ENCODE measurements at places on chromosomes 12 and 14.

GRCh38 chr14:105974902-105975301 lies 448.5 kb downstream of the TMEM121 start:
- peak; percentile 59 for DNase-seq

- DNase-seq, result no peak
Observed at GRCh38 chr14:102131741-102132140, 8.0 kb upstream of the WDR20 start.

DNA sequence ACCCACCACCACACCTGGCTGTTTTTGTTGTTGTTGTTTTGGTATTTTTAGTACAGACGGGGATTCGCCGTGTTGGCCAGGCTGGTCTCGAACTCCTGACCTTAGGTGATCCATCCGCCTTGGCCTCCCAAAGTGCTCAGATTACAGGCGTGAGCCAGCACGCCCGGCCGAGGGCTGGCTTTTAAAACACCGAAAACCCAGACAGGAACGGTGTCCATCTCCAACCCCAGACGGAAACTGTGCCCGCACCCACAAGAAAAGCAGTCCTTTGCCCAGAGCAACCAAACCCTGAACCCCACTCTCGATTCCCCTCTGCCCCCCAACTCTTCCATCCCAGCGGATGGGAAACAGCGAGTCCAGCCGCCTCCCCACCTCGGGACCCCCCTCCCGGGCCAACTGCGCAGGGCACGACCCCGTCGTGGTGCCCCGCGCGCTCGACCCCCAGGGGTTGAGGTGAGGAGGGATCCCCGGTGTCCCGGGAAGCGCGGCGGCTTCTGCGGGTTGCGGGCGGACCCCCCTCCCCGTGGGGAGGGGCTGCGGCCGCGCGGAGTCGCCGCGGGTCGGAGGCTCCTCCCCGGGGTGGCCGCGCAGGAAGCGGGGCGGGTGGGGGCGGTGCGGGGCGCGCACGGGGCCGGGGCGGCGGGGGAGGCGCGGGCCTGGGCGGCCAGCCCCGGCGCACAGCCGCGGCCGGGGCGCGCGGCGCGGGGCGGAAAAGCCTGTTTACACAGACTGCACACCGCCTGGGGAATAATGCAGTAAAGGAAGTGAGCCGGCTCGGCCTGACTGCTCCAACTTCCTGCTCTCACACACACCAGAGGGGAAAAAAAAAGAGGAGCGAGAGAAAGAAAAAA lies at the start of gene ELK3:
ELK3 (plus strand) TSS at position 651 of the 851 bp plus-strand sequence.
- DNase-seq, result peak; percentile 44

DNA sequence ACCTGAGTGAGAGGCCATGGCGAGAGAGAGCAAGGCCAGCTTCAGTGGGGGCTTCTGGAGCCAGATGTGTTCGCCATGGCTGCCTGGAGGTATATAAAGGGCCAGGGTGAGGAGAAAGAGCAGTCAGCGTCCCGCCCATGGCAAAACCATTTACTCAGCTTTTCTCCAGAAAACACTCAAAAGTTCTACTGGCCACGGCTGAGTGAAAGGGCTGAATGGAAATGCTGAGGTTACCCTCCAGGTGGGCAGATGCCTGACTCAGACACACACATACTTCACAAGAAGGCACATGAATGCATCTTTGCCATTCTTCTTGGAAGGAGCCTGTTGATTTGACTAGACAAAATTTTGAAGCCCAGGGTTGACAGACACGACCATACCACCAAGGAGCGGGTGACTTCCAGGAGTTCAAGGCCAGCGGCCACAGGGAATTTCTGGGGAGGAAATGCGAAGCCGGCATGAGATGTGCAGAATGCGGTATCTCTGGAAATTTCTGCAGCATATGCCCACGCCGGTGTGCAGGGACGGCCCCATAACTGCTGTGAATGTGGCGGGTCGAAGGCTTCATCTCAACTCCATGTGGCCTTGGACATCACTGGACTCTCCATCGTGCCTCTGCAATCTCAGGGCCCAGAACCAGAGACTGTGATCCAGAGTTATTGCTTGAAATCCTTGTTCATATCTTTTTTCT lies at the start of gene IL31:
IL31 (minus strand) TSS at position 67 of the 691 bp plus-strand sequence; CDS start at position 18, 49 bp downstream.
- no peak for DNase-seq

DNA sequence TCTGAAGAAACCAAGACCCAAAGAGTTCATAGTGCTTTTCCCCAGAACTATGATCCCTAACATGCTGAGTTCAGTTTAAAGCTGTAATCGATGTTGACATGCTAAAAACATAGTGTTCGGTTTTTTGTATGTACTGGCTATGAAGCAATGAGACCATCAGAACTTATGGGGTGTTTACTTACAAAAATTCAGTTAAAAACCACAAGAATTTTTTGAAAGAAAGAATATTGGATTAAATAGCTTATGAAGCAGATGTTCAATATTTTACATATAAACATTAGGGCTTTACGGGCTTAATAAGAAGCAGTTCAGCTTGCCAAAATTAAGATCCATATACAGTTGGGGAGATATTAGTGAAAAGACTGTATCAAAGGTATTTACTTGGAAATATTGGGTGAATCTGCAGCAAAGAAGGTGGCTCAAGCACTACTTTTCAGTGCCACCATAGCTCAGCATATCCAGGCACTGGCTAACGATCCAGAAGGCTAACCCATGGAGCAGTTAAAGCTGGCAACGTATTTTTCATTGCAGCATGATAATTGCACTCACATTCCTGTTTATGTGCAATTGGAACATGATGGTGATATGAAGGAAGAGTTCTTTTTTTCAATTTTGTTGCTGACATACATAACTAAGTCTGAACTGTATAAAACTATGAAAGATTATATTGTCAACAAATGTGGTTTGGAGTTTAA lies 125.9 kb downstream of the EFCAB11 start:
- DNase-seq, result no peak

- DNase-seq, result no peak
Observed at GRCh38 chr14:65639216-65639615, 226.7 kb downstream of the FUT8 start.

- DNase-seq, result no peak
Observed at GRCh38 chr14:93011141-93011529, 88.2 kb downstream of the CHGA start.

- no peak for DNase-seq
Observed at GRCh38 chr14:68094752-68095151, 275.2 kb downstream of the RAD51B start.

- DNase-seq, result no peak
Observed at GRCh38 chr12:66516133-66516532, 162.7 kb downstream of the GRIP1 start.

GRCh38 chr12:100801320-100801719 lies 6.7 kb downstream of the ANO4 start:
- DNase-seq, result no peak

DNA sequence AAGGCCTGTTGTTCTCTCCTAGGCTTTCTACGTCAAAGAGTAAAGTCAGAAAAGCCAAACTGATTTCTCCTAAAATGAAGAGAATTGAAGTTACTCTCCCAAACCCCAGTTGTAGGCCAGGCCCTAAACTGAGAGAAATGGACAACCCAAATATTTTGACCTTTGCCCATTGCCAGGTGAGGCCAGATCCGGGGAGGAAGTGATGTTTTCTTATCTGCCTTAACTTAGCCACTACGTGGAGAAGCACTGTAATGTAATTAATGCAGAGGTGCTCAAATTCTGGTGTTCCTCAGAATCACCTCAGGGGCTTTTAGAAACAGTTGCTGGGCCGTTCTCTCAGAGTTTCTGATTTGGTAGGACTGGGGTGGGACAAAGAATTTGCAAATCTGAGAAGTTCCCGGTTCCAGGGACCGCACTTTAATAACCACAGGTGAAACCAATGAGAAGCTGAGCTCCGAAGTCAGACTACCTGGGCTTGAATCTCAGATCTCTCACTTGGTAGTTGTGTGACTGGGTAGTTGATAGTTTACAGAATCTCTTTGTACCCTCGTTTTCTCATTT lies 73.2 kb downstream of the ETV6 start:
- DNase-seq, result no peak

DNA sequence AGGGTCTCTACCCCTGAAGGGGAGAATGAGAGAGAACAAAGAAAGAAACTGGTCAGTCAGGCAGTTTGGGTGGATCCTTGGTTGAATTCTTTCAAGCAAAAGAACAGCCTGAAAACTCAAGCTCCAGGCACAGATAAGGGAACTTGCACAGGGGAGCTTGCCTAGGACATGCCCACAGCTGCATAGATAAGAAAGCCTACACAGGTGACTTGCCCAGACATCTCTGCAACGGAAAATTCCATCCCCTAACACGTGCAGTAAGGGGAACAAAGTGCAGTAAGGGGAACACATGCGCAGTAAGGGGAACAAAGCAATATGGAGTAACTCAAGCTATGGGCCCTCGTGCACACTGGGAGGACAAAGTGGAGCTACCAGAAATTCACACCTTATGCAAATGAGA lies 540.1 kb upstream of the MIS18BP1 start:
- DNase-seq, result no peak

- no peak for DNase-seq
Observed at GRCh38 chr12:15763328-15763727, 25.9 kb downstream of the EPS8 start.

GRCh38 chr12:27237790-27238771 lies 6.0 kb upstream of the STK38L start:
- no peak for DNase-seq

DNA sequence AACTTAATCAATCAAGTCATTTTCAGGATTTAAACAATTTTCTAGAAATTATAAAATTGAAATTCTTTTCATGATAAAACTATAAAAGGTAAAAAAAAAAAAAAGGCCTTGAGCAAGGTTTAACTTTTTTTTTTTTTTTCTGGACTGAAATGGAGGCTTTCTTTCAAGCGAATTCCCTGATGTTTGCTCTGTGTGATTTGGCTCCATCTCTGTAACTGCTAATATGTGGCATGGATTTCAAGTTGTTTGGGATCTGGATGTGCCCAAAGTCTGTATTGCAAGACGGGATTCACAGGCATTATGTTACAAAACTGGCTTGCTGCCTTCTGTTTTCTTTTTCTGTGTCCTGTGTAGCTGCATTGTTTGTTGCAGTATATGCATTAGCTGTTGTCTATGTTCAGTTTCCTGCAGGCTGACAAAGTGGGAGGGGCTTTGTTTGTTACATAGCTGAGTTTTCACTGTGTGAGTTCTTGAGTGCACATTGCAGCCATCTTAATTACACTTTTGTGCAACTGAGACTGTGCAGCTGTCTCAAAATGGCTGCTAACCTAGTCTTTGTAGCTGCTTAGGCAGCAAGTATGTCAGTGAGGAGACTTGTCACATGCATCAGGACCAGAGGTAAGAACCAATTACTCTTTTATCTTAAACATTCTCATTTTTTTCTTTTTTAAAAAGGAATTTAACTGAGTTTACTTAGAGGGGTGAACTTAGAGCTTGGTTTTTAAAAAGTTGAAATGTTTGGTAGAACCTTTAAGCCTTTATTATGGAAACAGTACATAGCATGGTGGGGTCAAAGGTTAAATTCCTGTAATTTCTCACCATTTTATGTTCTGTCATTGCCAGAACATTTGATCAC lies 19.5 kb downstream of the ATF7IP start:
- peak; percentile 70 for DNase-seq

- DNase-seq, result peak; percentile 74
Observed at GRCh38 chr14:77862154-77862786, 62.4 kb downstream of the ADCK1 start.

GRCh38 chr12:40107098-40107802 lies 1.4 kb upstream of the SLC2A13 start:
- DNase-seq, result peak; percentile 89

- DNase-seq, result no peak
Observed at GRCh38 chr12:13538136-13538535, 341.6 kb downstream of the EMP1 start.

DNA sequence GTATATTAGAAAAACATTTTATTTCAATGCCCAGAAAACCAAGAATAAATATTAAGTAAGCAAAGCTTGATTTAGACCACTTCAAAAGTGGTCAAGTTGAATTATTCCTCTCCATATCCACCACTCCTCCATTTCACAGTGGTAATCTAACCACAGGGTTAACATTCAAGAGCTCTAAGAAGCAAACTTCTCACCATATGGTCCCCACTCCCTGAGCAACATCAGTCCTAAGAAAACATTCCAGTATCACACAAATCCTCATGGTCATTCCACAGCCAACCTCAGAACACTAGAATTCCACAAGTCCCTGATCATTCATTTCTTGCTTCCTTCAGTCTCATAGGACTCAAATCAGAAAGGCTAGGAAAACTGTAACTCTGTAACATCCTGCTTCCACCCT lies 47.9 kb downstream of the ST8SIA1 start:
- no peak for DNase-seq

GRCh38 chr12:121282072-121282742 lies 14.3 kb downstream of the CAMKK2 start:
- no peak for DNase-seq

- no peak for DNase-seq
Observed at GRCh38 chr14:94483729-94484275, 7.8 kb upstream of the SERPINA9 start.

GRCh38 chr14:22492622-22493542 lies 96.1 kb downstream of the DAD1 start:
- DNase-seq, result no peak

GRCh38 chr12:126198966-126199692 lies 1133.9 kb downstream of the AACS start:
- no peak for DNase-seq

Measured in effector memory CD8-positive, alpha-beta T cell (primary cell).